ENCODE measurements at places on chromosomes 7 and 10. TPM values are rescaled to one million over a fixed set of nuclear protein-coding genes. Genes with fewer than 3 reads are reported as not detected.

Gene TMEM140
- total RNA-seq = 18.8 TPM

Gene PDE1C
- total RNA-seq = 0.56 TPM

Gene ZNF438
- 2.8 TPM for total RNA-seq

Gene CTAGE8
- total RNA-seq = not detected

Gene ZNF804B
- total RNA-seq = not detected

Gene EPO
- total RNA-seq = not detected
